ENCODE measurements at places on chromosomes 6 and 20.

DNA sequence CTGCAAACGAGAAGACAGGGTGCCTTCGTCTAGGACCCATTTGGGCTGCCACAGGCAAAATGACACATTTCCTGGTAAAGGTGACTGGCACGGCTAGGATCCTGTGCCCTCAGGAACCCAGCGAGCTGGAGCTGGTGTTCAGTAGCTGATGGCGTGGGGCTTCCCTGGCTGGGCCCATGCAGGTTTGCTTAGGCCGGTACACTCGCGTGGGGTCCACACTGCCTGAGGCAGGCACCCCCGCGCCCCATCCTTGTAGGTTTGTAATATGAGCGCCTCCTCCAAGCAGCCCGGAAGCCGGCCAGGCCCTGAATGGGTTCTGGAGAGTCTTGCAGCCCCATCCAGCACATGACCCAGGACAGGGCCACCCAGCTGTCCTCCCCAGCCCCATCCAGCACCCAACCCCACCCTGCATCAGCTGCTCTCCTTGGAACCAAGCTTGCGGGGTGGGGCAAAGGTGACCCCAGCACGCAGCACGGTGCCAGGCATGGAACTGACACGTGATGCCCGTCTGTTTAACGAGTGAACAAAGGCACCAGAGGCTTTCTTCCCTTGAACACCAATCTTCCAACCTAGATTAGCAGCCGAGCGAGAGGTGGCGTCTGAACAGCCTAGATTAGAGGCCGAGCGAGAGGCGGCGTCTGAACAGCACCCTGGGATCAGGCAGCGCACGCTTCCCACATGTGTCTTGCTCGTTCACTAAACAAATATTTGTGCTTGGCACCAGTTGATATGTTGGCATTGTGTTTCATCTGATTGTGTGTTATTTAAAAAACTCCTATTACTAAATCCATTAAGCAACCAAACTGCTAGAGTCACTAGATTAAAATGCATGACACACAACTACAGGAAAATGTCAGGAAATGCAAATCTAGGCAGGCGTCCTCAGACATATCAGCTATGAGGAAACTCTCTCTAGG is 112.1 kb downstream of the DLL1 start:
- DNase-seq, result peak; percentile 19

DNA sequence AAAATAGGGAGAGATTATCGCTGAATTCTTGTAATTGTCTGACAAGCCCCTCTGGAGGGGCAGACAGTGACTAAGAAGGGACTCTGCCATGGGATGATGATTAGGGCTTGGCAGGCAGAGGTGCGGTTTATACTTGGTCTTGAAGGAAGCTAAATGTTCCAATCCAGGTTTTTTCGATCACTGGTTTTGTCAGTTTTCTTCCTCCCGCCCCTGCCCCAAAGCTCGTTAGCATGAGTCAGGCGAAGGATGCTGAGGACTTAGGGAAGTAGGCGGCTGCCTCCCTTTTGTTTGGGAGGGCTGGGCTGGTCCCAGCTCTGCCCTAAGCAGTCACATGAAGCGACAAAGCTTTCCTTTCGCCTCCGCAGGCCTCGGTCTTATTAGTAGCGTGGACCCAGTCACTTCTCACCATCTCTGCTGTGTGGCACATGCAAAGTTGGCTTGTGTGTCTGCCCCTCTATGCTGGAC is 314.2 kb downstream of the CDC5L start:
- peak; percentile 53 for DNase-seq

DNA sequence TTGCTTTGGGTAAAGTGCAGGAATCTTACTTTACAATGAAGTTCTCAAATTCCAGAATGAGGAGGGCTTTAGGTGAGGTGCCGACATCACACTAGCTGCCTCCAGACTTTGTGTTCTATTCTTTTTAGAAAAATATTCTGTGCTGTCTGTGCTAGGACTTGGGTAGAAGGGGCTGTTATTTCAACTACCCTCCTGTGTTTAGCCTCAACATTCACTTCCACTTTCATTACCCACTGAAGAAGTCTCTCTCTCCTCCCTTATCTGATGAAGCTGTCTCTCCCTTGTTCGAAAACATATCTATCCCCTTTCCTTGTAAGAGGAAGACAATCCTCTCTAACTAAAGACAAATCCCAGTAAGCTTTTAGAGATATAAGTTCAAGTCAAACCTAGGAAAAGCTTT is 25.0 kb upstream of the BRPF3 start:
- no peak for DNase-seq

- no peak for DNase-seq
Measured at GRCh38 chr6:127519469-127519785, 292 bp upstream of the MTCL3 start.

DNA sequence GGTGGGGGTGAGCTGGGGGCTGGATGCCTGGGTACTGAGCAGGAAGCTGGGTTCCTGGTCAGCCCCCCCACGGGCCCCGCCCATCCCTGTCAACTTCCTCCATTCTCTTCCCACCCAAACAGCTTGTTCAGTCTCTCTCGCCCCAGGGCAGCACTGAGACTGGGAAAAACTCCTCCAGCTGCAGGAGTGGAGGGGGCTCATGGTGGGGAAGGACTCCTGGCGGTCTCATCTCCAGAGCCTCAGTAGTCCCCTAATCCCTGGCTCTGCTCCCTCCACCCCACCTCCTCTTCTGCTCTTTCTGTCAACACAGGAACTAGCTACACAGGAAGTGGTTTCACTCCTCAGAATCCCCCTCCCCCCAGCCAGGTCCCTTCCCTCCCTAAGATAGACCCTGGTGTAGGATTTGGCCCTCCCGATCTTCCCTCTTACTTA is at the start of gene GPSM3:
Gene GPSM3, minus strand, starts transcription at position 36 of the 432 bp plus-strand sequence. CDS start 130 bp downstream, outside the sequence.
- peak; percentile 85 for DNase-seq

DNA sequence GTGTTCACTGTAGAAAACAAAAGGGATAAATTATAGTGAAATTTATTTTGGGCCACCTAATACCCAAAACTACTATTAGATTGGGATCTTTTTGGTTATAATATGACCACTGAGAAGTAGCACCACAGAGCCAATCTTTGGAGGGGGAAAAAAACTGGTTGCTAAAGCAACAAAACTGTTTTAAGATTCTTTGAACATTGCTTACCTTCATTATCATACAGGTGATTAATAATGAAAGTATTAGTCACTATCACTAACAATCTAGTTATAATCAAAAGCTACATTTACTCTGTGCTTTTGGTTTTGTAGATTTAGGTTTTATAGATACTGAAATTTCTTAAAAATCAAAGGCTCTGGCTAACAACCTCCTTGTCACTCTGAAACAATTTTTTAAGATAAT is 31.7 kb downstream of the STX7 start:
- no peak for DNase-seq

DNA sequence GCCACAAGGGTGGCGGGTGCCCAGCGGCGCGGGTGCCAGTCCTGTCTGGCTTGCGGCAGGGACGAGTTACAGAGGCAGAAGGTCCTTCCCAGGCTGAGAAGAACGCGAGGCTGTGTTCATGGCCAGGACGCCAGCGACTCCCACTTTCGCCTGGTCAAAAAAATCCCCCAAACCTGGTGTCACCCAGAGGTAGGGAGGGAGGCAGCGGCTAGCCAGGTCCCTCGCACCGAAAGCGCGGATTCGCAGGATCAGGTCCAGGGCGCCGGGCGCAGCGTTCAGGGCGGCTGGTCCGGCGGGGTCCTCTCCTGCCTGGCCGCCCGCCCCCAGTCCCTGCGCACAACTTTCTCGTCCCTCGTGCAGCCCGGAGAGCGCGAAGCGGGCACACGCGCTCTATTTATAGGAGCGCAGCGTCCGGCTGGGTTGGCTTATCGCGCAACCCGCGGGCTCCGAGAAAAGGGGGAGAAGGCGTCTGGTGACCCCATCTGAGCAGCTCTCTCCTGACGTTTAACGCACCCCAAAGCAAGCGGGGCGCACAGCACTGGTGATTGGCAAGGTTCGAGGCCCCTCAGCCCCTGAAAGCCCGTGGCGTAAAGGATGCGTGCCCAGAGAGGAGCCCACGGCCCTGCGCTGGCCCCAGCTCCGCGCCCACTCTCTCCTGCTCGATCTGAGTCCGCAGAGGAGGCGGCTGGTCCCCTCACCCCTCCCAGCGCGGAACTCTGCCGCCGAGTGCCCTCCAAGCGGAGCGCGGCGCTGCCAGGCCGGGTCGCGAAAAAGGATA is 519 bp downstream of the CBLN4 start:
- no peak for DNase-seq

DNA sequence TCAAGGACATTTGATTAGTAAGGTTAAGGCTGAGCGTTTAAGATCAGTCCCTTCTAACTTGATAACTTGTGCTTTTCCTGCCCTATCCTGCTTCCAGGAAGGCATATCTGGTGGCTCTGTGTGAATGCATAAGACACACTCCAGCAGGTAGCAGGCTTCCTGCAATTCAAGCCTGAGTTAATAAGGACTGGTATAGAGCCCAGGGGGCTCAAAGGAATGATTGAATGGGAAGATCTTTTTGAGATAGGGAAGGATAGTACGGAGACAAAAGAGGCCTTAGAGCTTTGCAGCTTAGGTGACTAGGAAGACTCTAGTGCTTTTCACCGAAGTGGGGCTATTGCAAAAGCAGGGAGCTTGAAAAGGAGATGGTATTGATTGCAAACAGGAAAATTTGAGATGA is 307.1 kb downstream of the GRIK2 start:
- peak; percentile 30 for DNase-seq

GRCh38 chr20:32189691-32190615 is 17.6 kb downstream of the PLAGL2 start:
- DNase-seq, result peak; percentile 93

DNA sequence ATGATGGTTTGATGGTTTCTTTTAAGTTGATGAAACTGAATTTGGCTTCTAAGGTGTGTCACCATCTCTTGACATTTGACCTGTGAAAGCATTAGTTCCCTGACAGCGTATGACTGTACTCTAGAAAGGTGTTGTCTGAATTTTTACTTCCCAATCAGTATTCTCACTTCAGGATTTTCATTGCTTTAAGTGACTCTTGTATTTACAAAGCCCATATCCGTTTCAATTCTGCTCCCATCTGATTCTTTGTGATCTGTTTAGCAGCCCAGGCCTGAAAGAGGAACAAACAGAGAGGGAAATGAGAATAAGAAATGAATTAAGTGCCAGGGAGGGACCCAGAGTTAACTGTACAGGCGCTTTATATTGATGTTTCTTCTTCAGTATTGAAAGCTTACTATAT is 73.7 kb downstream of the FARS2 start:
- no peak for DNase-seq

DNA sequence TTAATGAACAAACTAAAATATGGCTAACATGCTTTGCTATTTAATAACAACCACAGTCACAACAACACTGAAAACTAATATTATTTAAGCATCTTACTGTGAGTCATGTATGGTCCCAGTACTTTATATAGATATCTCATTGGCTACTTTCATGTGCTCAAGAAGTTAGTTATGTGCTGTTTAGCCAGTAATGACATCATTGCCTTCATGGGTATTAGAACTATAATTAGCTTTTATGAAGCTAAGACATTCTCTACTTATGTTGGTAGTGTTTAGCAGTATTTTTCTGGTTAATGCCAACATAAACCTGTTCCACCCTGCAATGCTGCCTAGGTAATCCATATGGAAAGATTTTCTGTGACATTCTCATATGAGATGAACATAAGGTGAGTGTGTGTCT is 56.1 kb downstream of the ADGRG6 start:
- no peak for DNase-seq

- no peak for DNase-seq
Measured at GRCh38 chr6:128139519-128139918, 238.7 kb upstream of the THEMIS start.

- DNase-seq, result no peak
Measured at GRCh38 chr6:148713921-148714320, 32.9 kb upstream of the UST start.

- peak; percentile 99 for DNase-seq
Measured at GRCh38 chr6:31901953-31902643, at the start of gene ZBTB12. Gene ZBTB12 (minus strand): TSS chr6:31902086. CDS start chr6:31901305, 781 bp downstream.

DNA sequence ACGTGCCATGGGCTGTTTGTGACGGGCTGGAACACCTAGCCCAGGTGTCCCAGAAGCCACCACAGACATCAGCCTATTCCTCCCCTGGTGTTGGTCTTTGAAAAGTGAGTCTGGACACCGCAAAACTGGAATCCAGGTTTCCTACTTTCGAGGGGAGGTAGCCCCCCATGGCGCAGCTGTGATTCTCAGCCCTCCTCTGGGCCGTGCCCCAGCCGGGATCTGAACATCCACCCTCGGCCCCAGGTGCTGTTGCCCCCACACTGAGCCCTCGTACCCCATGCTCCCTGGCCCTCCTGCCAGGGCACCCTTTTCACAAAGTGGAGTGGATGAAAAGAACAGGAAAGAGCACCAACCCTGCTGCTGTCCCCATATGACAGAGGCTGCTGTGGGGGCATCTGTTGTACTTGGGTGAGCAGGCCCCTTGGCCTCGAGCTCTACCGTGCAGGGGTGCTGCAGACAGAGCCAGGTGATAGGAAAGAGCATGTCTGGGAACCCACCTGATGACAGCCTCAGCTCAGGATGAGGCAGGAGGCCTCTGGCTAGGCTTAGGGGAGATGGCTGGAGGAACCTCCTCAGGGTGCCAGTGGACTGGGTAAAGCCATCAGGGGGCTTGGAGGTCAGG is 18.8 kb upstream of the MAS1L start:
- no peak for DNase-seq

GRCh38 chr6:133805876-133806275 is 83.0 kb upstream of the TCF21 start:
- no peak for DNase-seq

GRCh38 chr6:163588220-163588919 is 173.9 kb downstream of the QKI start:
- no peak for DNase-seq

DNA sequence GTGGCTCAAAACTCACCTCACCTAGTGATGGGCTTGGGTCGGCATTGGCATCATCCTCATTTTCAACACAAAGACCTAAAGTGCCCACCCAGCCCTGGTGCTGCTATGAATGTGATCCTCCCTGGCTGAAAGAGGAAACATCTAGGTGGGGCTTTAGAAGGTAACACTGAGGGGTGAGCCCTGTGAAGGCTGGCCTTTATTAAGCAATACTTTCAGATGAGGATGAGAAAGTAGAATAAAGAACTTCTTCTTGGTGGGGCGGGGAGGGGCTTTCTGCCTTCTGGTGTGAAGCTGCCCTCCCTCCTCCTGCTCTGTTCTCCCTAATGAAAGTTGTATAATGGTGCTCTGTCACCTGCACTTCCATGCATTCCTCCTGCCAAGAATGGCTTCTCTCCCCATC is 133.0 kb upstream of the TRAF3IP2 start:
- no peak for DNase-seq

GRCh38 chr6:2168480-2168879 is 76.9 kb downstream of the GMDS start:
- DNase-seq, result no peak

DNA sequence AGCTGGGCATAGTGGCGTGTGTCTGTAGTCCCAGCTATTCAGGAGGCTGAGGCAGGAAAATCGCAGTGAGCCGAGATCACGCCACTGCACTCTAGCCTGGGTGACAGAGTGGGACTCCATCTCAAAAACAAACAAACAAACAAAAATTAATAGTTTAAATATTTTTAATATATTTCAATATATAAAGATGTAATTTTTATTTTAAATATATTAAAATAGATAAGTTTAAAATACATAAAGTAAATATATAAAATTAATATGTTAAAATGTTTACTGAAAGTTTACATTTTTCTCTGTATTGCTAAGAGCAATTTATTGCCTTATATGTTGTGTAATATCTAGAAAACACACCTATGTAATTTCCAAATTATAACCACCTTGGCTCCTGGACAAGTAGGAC is 44.7 kb upstream of the ESR1 start:
- DNase-seq, result no peak

GRCh38 chr6:155968921-155969320 is 513.3 kb upstream of the NOX3 start:
- no peak for DNase-seq

All from GM23338 (cell line).